ENCODE measurements at places on chromosomes 2 and 18.

DNA sequence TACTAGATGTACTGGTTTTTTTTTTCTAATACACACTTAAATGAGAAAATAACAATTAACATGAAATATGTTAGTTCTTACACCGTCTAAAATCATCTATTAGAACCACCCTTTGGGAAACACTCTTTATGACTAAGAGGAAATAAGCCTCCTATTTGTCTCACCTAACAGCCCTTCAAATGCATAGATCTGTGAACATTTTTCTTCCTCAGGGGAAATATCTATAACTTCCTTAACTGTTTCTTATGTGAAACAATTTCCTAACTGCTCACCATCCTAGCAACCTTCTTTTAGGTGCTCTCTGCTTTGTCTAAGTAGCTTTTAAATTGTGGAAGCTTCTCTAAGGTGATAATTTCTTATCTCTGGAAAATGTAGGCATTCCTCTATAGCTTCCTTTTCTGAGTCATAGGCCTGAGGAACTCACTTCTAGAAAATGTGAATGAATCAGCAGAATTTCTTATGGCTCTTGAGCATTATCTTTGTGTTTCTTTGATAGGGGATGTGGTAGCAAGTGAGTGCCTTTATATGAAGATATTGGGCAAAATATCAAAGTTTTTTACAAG lies 56.1 kb downstream of the CNTNAP5 start:
- DNase-seq = no peak

GRCh38 chr2:196316050-196316430 lies 144.7 kb upstream of the STK17B start:
- no peak for DNase-seq

- DNase-seq = no peak
Measured at GRCh38 chr2:98269274-98269673, 77.0 kb upstream of the CNGA3 start.

GRCh38 chr2:182048088-182048487 lies 62.4 kb downstream of the PPP1R1C start:
- no peak for DNase-seq

GRCh38 chr18:79931475-79931874 lies 20.0 kb downstream of the SLC66A2 start:
- DNase-seq = no peak

Data from psoas muscle (tissue), 8 donors.